ENCODE measurements at places on chromosomes 5 and 9.

GRCh38 chr5:103021314-103021713 lies 98.6 kb downstream of the GIN1 start:
- DNase-seq, result no peak

GRCh38 chr5:107126341-107126740 lies 544.4 kb downstream of the EFNA5 start:
- DNase-seq, result no peak

GRCh38 chr5:88756953-88757352 lies 126.0 kb downstream of the MEF2C start:
- no peak for DNase-seq

GRCh38 chr5:131230406-131230805 lies 33.4 kb upstream of the CDC42SE2 start:
- no peak for DNase-seq

DNA sequence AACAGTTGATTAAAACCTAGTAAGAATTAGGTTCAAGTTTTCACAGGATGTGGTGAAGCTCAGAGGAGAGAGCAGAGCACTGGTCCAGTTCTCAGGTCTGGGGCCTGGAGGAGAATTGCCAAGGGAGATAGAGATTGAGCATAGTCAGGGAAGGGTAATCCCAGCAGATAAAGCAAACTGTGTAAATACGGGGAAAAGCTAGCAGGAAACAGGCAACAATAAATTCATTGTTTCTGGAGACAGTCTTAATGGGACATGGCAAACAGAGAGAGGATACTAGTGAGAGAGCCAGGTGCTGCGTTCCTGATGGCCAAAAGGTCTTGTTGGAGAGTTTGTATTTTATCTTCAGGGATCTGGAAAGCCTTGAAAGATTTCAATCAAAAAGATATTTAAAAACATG lies 333.0 kb downstream of the PDE4D start:
- DNase-seq, result no peak

DNA sequence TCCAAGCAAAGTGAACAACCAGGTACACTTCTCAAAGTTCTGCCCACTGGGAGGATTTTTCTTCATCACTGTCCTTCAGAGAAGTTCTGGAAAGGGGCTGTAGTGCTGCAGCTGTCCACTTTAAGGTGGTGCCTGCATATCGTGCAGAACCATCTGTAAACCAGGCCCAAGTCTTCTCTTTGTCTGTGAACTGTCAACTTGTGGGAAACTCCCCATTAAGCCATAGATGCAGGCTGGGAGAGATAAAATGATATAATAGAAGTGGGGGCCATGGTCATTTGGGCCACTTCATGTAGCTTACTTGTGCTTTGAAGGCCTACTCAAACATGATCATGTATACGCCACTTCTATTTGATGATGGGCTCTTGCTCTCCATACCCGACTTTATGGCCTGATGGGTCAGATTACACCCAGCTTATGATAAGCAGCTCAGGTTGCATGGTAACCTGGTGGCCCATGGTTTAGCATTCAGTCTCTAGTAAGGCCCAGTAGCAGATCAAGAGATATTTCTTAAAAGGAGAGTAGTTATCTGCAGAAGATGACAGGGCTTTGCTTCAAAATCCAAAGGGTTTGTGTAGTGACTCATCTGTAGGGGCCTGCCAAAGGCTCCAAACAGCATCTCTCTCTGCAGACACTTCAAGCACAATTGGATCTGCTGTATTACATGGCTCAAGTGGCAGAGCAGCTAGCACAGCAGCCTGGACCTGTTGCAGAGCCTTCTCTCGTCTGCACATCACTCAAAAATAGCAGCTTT lies 15.7 kb upstream of the BTF3 start:
- peak; percentile 15 for DNase-seq

GRCh38 chr9:134055981-134056461 lies 11.8 kb downstream of the BRD3 start:
- no peak for DNase-seq

DNA sequence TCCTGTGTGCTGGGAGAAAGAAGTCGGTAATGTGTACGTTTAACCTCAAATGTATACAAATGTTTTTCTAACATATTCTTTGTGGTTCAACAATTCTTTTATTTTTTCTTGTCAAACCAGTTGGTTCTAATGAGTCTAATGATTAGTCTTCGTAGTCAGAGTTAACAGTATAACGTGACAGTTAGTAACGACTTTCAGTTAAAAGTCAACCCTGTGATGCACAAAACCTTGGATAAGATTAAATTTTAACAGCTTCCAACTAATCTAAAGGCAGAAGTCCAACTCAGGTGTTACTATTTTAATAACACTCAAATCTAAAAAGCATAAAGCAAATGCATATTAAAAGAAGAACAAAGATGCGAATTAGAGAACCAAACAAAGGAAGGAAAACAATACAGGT lies 47.0 kb downstream of the SEMA6A start:
- DNase-seq, result no peak

GRCh38 chr9:94160594-94161501 lies 76.6 kb downstream of the PTPDC1 start:
- DNase-seq, result no peak

- no peak for DNase-seq
Observed at GRCh38 chr9:137116728-137117127, 2.2 kb upstream of the DPP7 start.

DNA sequence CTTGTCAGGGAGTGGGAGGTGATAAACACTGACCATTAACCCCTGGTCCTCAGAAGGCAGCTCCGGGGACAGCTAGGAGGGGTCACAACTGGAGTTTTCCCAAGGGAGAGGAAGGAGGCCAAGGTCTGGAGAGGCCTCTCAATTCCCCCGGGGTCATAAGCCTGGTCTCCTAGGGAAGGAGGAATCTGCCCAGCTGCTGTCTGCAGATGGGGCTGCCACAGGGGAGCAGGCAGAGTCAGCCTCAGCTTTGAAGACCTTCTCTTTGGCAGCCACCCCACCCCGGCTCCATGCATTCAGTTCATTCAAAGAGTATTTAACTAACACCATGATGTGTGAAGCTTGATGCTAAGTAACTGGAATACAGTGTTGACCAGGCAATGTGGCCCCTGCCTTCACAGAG lies 74.6 kb upstream of the HSPA9 start:
- no peak for DNase-seq

- no peak for DNase-seq
Observed at GRCh38 chr9:129206905-129207304, 28.8 kb upstream of the IER5L start.

GRCh38 chr9:110148384-110148783 lies 59.6 kb downstream of the C9orf152 start:
- no peak for DNase-seq

GRCh38 chr9:88161144-88161543 lies 22.9 kb upstream of the SPATA31C2 start:
- no peak for DNase-seq

- no peak for DNase-seq
Observed at GRCh38 chr9:2839040-2839439, 4.9 kb downstream of the PUM3 start.

DNA sequence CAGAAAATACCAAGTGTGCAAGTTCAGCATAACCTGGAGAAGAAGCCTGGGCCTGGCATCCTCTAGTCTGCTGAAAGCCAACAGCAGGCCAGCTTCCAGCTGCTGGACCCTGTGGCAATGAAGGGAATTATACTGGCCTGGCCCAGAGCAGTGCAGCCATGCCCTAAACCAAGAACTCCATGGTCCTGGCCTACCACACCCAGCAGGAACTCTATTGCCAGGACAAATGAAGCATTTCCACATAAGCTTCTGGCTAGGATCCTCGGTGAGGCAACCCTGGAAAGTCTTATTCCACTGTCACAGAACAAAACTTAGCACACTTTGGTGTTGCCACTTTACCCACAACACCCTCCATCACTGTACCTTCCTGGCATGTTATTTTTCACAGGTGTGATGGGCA lies 35.5 kb downstream of the CDK5RAP2 start:
- DNase-seq, result no peak

DNA sequence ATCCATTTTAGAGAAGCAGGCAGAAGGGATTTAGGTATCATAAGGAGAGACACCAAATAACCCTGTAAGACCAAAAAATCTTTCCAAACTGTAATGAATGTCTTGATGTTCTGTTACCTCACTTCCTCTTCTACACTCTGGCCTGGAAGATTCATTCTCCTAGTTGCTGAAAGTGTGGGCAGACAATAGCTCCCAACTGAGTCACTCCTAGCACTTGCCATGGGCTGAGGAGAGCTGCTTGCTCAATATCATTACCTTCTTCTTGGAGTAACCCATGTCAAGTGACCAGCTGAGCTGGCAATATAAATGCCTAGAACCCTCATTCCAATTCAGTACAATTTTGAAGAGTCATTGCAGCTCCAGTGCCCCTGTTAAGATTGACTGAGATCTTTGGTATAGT lies 1985.5 kb upstream of the CDH6 start:
- no peak for DNase-seq

- DNase-seq, result no peak
Observed at GRCh38 chr9:94757158-94757557, 30.7 kb downstream of the AOPEP start.

DNA sequence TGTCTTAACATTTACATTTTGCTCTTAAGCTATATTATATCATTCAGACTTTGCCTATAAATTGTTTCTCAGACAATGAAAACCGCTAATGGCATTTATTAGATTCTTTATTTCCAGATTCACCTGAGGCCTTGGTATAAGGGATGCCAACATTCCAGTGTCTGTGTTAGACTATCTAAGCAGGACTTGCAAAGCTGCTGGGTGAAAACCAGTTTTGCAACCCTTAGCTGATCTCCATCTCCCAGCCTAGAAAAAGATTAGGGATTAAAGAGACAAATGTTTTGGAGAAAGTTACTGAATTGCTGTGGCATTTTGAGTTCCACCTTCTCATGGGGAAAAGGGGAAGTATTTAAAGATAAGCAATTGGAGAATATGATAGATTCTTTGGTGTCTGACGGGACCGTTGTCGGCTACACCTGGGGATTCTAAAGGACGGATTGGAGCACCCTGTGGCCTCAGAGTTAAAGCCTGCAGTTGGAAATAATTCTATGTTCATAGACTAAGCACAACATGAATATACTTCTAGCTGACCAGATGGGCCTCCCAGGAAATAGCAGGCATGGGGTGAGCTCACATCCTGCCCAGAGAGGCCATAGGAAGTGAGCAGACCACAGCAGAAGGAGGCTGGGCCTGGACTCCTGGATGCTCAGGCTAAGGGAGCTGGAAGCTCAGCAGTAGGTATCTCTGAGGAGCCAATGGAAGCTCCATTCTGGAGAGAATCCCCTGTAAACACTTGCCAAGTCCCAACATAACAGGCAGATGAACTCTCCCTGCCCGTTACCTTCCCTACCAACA lies 21.8 kb downstream of the ENTREP1 start:
- DNase-seq, result no peak

GRCh38 chr5:43150748-43151147 lies 30.0 kb downstream of the ZNF131 start:
- DNase-seq, result no peak

GRCh38 chr5:147858565-147858964 lies 19.9 kb upstream of the SCGB3A2 start:
- no peak for DNase-seq

DNA sequence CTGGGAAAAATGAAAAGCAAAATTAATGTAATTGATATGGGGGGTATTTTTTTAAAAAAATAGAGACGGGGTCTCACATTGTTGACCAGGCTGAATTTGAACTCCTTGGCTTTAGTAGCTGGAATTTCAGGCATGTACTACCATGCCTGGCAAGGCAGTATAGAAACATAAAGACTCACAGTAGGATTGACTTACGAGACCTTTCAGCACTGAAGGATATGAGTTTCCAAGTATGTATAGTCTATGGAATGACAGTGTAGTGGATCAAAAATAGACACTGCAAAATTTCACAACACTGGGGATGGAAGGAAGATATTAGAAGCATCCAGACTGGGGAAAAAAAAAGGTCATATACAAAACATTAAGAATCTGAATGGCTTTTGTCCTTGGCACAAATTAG lies 6.8 kb downstream of the DCP2 start:
- no peak for DNase-seq

DNA sequence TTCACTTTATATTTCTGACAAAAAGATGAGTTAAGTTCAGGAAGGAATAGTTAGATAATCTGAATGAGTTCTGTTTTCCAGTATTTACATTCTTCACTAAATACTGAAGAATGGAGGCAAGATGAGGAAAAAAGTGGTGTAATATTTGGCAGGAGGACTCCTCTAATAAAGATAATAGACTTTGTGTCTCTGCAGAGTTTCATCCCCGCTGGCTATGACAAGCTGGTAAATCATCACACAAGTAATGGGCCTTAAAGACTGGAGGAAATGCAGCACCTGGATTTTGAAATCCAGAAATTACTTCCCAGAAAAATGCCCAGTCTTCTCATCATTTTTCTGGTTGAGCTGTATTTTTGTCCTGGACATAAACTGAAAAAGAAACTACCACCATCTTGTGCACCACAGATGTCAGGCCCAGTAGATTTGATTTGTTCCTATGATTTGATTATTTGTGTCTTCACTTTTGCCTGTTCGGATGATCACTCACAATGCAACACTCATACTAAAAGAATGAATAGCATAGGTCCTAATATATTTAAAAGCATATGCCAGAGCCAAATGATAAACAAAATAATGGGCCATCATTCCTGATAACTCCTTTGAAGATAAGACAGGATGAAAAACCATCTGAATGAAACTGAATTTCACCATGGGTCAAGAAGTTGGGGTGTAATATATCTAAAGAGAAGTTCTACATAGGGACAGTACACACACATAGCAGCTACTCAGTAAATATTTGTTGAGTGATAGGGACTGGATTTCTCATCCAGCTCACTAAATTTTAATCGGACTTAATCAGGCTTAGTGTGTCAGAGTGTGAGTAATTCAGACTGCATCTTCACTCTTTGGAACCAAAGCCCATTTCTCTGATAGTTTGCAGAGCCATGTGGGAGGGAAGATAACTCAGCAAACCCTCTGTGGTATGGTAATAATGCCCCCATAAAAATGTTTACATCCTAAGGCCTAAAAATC lies 200.5 kb downstream of the HINT1 start:
- DNase-seq, result no peak

- no peak for DNase-seq
Observed at GRCh38 chr5:41763081-41763480, 107.1 kb downstream of the OXCT1 start.

DNA sequence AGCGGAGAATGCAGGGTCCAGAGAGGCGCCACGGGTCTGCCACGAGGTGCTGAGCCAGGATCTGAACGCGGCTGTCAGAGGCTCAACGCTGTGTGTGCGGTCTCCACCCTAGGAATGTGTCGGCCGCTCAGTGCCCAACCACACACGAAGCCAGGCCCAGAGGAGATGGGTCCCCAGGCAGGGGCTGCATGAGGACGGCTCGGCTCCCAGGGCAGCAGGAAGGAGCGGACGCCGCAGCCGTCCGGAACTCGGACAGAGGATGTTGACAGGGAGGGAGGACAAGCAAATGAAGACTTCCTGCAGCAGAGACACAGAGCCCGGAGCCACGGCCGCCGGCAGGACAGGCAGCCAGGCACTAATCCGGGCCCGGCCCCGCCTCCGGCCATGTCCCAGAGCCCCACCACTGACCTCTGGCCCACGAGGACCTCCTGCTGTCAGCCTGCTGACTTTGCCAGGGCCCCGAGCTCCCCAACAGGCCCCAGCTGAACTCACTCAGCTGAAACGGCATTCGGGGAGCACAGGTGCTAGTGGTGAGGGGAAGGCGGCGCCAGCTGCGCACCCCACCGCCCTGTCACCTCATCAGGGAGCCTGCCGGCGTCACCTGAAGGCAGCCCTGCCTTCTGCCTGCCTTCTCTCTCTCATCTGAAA lies 12.7 kb downstream of the VAV2 start:
- DNase-seq, result no peak

- peak; percentile 60 for DNase-seq
Observed at GRCh38 chr5:171474230-171474813, 54.9 kb downstream of the FGF18 start.

Data from NCI-H446 treated with DMSO at 0.1 percent for 48 hours (cell line).